Hematopoietic multipotent progenitor cell (in vitro differentiated cells): ENCODE measurements at places on chromosomes 7 and 10. TPM values are rescaled to one million over a fixed set of nuclear protein-coding genes. Genes with fewer than 3 reads are reported as not detected.

DNA sequence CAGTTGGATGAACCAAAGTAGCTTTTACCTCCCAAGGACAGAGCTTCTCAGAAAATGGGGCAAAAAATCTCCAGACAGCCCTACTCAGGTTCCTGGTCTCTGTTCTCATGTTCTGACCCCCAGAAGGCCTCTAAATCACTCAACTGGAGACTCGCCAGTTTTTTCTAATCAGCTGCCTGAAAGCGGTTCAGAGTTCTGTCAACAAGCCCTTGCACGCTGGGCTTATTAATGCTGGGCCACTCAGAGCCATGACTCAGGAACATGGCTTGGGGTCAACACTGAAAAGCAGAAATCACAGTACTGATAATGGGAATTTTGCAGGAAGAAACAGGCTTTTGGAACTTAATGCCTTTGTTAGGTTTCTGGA, 15.3 kb downstream of the ECHDC3 start:
- peak; percentile 52 for DNase-seq

- DNase-seq = no peak
Measured at GRCh38 chr7:76073335-76073990, 25.6 kb downstream of the MDH2 start.

The NCF1 gene
- 2.2 TPM for total RNA-seq

The EPO gene
- total RNA-seq = not detected
